Adrenal gland (tissue), 19 donors: ENCODE measurements at places on chromosomes 1 and 21. TPM values are rescaled to one million over a fixed set of nuclear protein-coding genes. Genes with fewer than 3 reads are reported as not detected.

DNA sequence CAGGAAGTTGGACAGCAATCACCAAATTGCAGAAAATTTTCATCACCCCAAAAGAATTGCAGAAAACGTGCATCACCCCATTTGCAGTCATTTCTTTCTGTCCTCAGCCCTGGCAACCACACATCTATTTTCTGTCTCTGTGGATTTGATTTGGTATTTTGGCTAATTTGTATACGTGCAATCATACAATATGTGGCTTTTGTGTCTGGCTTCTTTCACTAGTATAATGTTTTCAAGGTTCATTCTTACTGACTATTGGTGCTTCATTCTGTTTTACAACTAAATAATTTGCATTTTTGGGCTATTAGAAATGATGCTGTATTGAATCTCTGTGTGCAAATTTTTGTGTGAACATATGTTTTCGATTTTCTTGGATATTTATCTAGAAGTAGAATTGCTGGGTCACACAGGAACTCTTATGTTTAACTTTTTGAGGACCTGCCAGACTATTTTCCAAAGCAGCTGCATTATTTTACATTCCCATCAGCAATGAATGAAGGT is 24.8 kb upstream of the PRDM2 start:
- no peak for DNase-seq

- no peak for DNase-seq
These were observed 14.4 kb downstream of the PLOD1 start for GRCh38 chr1:11948822-11949458.

DNA sequence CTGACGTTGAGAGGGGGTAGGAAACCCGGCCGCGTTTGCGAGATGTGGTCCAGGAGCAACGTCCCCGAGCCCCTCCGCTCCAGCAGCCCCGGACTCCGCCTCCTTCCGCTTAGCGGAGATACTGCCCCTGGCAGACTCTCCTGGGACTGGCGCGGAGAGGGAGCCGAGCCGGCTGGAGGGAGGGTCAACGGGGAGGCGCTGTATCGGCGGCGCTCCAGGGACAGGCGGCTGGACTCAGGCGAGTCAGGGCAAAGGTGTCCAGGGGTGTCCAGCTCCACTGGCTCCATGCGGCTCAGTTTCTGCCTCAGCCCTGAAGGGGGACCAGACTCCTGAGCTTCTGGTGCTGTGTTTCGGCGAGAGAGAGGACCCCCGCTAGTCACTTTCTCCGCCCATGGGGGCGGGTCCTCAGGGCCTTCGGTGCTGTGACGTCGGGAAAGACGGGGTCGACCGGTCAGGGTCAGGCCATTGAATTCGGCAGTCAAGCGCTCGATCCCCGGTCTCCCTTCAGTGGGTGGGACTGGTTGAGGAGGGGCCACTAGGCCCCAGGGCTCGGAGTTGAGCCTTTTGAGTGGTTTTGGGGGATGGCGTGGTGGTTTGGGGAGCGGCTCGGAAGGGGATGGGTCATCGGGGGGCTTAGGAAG is 2.8 kb upstream of the LIX1L start:
- DNase-seq: peak; percentile 77

NFIA gene
- total RNA-seq: 98.1 TPM

CDK11A gene
- total RNA-seq: 34.7 TPM

- DNase-seq: no peak
These were observed 8.4 kb upstream of the DDAH1 start for GRCh38 chr1:85473390-85473789.
